ENCODE measurements at places on chromosomes 6 and 20. TPM values are rescaled to one million over a fixed set of nuclear protein-coding genes. Genes with fewer than 3 reads are reported as not detected.

The CTSA gene
- 43.8 TPM for total RNA-seq

The CLDN20 gene
- not detected for total RNA-seq

The ELOVL2 gene
- 3.0 TPM for total RNA-seq

The SYNCRIP gene
- 27.0 TPM for total RNA-seq

The HLA-DQB1 gene
- 0.78 TPM for total RNA-seq

Data from body of pancreas (tissue), 4 donors.